Neural crest cell (in vitro differentiated cells): ENCODE measurements at places on chromosomes 12 and 14.

GRCh38 chr14:80316441-80316840 is 105.1 kb upstream of the DIO2 start:
- no peak for DNase-seq

DNA sequence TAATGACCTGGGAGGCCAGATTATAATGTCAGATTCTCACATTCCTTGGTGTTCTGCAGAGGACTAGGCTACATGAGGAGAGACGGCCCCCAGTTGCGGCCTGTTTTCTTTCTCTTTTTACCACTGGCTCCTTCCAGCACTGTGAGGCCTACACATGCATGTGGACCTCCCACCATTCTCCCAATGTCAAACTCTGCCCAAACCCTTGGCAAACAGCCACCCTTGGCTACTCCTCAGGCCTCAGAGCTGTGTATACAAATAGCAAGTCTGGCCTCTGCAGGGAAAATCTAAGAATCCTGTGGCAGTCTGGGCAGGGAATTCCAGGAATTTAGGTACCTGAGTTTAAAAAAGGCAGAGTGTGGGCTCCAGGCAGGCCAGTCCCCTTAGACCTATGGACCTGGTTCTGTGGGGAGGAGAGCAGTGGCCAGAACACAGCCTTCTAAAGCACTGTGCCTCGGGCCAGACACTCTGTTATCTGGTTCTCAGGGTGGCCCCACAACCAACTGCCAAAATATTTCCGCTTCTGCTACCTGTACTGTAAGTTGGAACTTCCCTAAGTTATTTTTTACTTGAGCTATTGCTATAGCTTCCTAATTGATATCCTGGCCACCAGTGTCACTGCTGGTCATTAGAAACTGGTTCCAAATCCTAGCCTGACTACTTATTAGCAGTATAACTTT is 19.9 kb upstream of the NEDD1 start:
- DNase-seq, result no peak

DNA sequence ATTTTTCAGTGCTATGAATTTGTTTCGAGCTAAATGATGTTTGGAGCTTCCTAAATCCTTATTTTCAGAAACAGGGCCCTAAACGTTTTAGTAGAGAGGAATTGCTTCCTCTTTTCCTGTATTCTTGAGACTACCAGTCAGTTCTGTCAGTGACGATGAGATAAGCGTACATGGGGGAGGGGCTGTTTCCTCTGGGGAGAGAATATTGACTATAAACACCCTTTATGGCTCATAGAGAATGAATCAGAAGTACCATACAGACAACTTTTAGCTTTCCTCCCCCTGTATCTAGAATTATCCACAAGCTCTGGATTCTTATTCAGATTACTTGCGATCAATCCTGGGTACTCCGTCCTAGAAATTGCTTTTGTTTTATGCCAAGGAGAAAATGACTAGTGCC is 5.1 kb downstream of the TBK1 start:
- DNase-seq, result no peak

- DNase-seq, result no peak
Measured at GRCh38 chr12:30827101-30828066, 72.6 kb upstream of the CAPRIN2 start.

GRCh38 chr12:22788913-22789312 is 163.9 kb downstream of the ETNK1 start:
- no peak for DNase-seq

- DNase-seq, result no peak
Measured at GRCh38 chr12:69666798-69667197, 32.3 kb downstream of the BEST3 start.

DNA sequence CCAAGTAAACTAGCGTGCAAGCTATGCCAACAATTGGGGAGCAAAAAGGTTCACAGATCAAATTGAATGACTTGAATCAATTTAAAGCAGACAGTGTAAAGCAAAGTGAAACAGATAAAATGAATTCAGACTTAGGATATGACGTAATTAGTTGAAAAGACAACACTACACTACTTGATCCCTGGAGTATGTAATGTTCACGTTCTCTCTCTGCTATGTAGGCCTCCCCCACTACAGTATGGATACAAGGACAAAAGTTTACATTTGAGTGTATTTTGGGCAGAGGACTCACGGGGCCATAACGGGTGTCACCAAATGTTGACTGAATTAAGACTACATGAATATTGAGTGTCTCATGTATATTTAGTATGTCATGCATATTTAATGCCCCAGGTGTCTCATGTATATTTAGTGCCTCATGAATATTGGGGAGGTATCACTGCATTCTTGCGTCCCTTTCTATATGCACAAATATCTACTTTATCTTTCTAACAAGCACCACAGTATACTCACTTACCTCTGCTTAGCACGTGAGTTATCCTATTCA is 44.5 kb downstream of the RERGL start:
- DNase-seq, result no peak

DNA sequence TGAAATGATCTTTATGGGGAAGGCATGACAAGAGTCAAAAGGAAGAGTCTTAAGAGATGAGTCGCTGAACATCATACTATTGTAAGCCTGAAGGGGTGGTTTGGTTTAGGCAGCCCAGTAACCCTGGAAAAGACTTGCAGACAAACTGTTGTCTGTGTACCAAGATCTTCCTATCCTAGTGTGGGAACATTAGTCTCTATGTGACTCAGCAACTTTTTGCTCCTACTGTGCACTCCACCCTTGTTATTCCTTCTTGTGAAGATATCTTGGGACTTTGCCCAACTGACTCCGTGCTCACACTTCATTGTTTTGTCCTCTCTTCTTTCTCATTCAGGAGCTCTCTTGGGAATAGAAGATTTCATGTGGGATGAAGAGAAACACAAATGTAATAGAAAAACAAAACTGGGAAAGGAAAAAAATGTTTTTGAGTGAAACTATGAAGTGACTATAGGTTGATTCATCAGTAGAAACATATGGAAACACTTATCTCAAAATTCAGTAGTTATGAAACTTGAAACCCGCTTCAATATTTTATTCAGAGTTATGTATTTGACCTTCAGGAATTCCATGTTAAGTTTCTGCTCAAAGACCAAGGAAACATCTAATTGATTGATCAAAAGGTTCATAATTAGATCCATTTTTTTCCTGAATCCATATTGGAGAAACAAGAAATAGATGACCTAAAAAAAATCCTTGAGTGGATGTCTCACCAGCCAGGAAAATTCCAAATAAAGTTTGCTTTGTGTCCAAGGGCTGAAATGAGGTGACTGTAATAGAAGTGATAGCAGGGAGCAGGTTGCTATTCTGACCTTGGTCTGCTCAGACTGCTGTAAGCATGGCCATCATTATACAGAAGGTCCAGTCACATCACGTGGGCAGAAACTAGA is 67.2 kb downstream of the BTG1 start:
- DNase-seq, result no peak

DNA sequence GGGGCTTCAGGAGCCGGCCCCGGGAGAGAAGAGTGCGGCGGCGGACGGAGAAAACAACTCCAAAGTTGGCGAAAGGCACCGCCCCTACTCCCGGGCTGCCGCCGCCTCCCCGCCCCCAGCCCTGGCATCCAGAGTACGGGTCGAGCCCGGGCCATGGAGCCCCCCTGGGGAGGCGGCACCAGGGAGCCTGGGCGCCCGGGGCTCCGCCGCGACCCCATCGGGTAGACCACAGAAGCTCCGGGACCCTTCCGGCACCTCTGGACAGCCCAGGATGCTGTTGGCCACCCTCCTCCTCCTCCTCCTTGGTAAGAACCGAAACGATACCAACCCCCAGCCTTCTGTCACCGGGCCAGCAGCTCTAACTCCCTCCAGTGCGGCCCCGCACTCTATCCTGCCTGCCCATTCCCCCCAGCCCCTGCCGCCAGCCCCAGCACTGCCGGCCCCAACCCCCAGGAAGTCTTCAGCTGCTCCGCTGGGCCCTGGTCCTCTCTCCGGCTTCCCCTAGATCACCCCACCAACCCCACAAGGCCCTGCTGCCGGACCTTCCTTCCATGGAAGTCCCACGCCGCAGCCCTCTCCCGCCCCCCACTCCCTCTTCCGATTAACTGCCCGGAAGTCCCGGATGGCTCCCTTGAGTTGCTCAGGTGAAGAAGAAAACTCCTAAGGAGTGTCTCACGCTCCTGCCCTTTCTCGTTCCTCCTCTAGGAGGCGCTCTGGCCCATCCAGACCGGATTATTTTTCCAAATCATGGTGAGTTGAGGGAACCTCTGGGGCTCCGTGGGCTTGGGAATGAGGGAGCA is 693 bp downstream of the LRP10 start:
- DNase-seq, result peak; percentile 84

GRCh38 chr12:56321027-56321426 is 5.2 kb upstream of the CNPY2 start:
- no peak for DNase-seq

DNA sequence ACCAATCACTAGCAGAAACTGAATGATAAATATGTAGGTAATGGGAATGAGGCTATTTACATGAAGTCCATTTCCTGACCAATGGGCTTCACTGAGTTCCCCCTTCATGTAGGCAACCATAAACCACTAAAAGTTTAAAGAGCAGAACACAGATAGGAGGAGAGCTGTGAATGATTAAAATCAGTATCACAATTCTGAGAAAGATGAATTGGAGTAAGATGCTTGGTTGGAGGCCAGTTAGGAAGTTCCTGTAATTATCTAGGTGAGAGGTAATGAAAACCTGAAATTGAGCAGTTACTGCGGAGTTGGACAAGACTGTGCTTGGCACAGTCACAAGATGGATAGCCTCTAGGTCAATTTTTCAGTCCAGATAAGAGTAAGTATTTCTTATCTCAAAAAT is 56.6 kb downstream of the GALNT4 start:
- no peak for DNase-seq

DNA sequence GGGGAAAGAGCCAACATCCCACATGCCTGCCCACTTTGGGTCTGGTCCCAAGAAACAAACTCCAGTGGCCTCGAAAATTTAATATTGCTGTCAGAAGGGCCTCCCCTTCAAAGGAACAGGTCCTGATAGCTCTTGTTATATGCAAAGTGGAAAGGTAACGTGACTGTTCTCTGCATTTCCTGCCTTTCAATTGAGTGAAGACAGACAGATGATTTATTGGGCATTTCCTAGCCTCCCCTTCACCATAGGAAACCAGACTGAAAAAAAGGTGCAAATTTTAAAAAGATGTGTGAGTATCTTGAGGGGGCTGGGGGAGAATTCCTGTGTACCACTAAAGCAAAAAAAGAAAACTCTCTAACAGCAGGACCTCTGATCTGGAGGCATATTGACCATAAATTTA is 235.2 kb downstream of the ZFP36L1 start:
- DNase-seq, result no peak

DNA sequence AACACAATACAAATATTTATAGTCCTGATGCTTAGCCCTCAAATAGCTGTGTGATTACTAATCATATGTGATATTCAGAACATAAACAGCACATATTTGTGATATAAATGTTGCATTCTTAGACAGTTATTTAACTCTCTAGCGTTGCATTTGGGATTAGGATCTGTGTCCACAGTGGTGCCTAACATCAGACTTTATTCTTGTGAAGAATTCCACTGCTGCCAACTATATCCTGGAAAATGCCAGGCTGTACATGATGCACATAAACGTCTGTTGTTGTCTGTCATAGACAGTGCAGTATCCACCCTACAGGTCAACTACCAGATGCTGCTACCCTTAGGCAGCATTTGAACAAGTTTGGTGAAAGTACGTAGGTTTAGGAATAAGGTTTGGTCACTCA is 39.0 kb downstream of the SLC38A4 start:
- DNase-seq, result no peak

DNA sequence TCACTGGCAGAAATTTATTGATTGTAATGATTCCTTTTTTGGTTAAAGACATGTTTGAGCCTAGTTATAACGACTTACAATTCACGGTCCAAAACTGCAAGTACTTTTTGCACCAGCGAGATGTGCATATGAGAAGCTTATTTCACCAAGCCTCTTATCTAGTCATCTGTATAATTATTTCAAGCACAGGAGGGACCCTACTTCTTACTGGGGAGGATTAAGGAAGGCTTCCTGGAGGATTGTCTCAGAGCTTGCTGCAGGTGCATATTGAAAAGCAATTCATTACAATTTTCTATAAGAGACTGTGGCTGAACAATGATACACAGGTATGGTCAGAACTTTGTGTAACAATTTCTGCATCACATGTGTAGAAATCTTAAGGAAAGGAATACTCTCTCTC is 152.9 kb downstream of the CAND1 start:
- DNase-seq, result no peak

DNA sequence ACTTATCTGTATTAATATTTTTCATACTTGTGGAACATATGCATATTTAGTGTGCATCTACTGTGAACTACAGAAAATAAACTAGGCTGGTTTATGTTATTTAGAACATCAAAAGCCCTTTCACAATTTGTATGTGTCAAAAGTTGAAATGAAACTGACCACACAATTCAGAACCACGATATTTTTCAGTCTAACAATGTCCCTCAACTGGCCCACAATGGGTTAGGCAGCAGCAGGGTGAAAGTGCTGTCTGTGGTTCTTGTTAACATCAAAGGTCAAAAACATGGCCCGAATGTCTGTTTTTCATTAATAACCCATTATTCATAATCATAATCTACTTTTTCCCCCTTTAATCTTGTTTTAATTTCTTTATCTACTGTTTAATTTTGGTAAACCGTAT is 559.9 kb upstream of the ATP2B1 start:
- no peak for DNase-seq

DNA sequence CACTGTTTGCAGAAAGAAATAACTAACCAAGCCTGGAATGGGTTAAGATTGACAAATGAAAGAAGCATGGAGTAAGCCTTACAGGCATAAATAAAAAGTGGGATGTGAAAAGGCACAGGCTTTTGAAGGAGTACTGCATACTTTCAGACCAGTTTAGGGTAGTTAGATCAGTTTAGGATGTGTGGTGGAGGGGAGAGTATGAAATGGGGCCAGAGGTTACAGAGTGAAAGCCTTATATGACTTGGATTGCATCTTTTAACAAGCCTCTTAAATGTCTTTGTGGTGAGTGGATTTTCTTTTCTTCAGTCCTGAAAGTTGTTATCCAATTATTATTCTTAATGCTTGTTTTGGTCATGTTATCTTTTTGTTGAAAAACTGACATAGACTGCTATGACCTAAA is 52.2 kb upstream of the TRHDE start:
- DNase-seq, result no peak

- peak; percentile 65 for DNase-seq
Measured at GRCh38 chr12:115916910-115917668, 360.4 kb downstream of the MED13L start.

GRCh38 chr14:90408713-90409112 is 11.9 kb downstream of the CALM1 start:
- DNase-seq, result no peak

GRCh38 chr12:31582155-31582554 is 8.8 kb downstream of the DENND5B start:
- no peak for DNase-seq

GRCh38 chr14:100076606-100077005 is 11.4 kb downstream of the EVL start:
- no peak for DNase-seq

DNA sequence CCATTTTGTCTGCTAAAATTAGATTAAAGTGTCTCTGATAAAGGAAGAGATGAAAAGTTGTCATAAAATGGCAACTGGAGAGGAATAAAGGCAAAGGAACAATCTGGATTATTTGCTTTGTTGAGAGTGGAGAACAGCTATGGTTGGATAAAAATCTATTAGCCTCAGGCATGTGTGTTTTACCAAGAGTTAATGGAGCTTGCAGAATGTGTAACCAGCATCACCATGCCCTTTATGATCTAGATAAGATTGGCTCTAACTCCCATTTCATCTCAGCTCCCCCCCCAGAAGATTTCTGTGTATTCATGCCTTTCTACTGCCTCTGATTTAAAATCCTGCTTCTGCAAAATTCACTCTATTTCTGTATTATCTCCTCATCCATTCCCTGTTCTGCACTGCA is 93.8 kb downstream of the GALC start:
- DNase-seq, result no peak
